Esophagus squamous epithelium (tissue), 5 donors: ENCODE measurements at places on chromosomes 13 and 19.

GRCh38 chr19:1826557-1827521 lies 14.8 kb upstream of the ATP8B3 start:
- no peak for DNase-seq

DNA sequence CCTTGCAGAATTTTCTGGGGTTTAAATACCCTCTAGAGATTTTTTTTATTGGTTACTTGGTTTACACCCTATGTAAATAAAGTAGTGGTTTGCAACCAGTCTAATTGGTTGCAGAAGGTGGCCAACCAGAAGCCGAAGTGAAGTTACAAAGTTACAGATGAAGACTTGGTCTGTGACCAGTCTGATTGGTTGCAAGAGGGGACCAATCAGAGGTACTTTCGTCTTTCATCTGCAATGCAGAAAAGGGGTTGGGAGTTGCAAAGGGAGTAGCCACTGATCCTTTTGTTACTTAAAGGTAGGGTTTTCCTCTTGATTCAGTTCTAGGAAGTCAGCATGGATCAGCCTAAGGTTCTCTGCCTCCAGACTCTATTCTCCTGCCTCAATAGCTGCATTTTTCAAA lies 48.8 kb upstream of the CHST8 start:
- DNase-seq: no peak

GRCh38 chr19:17831419-17831888 lies 10.1 kb upstream of the INSL3 start:
- no peak for DNase-seq

GRCh38 chr13:111215081-111216047 lies 100.3 kb downstream of the ARHGEF7 start:
- DNase-seq: no peak

DNA sequence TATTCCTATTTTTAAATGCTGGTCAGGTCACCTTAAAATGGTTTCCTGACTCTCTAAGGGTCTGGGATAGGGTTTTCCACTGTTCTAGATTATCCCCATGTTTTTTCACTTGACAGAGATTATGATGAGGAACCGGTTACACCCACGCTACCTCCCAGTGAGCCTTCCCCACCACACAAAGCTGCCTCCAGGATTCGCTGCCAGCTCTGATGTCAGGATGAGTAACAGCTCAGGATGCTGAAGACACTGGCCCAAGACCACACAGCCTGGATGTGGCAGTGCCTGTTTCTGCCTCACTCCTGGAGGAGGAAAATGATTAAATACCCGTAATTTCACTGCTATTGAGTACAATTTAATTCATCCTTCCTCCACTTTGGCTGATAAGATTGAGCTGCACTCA lies 22.9 kb downstream of the ZNF114 start:
- DNase-seq: no peak

- no peak for DNase-seq
These were observed 1541.0 kb downstream of the SLITRK5 start for GRCh38 chr13:89212186-89212585.

- DNase-seq: no peak
These were observed 264.5 kb upstream of the TSHZ3 start for GRCh38 chr19:31613683-31614219.

- no peak for DNase-seq
These were observed 22.4 kb downstream of the ZNF536 start for GRCh38 chr19:30394481-30395151.

DNA sequence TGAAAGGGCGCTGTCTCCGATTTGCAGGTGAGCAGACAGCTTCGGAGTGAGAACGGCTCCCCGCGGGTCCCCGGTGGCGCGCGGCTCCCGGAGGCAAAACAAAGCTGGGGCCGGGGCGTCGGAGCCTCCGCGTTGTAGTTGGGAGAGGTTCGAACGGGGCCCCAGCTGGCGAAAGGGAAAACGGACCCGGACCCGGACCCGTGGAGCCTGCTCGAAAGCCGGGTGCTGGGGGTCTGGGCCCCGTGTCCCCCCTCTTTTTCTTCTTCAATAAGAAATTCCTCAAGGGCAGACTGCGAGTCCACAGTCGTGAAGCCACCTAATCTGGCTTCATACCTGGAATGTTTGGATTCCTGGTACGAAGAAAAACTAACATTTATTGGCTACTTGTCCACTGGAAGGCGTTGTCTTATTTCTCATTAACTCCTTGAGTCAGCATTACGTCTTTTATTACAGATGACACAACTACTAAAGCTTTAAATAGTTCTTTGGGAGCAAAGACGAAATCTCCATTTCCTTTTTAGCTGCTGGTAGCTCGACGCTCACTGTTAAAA lies 632 bp upstream of the MTIF3 start:
- DNase-seq: no peak
